ENCODE measurements at places on chromosomes 2 and 18.

DNA sequence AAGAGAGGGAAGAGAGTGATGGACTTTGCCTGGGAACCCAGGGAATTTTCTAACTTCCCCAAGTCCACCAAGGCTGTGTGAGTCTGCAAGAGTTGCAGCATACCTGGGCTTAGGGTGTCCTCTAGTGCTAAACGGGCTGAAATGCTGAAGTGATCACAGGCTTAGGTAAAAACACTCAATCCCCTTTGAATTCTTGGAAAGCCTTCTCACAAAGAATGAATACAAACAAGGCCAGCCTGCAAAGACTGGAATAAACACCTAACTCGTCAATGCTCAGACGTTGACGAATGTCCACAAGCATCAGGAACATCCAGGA, 30.0 kb upstream of the BMP10 start:
- no peak for DNase-seq

GRCh38 chr2:43265421-43265820, 39.0 kb upstream of the ZFP36L2 start:
- no peak for DNase-seq

DNA sequence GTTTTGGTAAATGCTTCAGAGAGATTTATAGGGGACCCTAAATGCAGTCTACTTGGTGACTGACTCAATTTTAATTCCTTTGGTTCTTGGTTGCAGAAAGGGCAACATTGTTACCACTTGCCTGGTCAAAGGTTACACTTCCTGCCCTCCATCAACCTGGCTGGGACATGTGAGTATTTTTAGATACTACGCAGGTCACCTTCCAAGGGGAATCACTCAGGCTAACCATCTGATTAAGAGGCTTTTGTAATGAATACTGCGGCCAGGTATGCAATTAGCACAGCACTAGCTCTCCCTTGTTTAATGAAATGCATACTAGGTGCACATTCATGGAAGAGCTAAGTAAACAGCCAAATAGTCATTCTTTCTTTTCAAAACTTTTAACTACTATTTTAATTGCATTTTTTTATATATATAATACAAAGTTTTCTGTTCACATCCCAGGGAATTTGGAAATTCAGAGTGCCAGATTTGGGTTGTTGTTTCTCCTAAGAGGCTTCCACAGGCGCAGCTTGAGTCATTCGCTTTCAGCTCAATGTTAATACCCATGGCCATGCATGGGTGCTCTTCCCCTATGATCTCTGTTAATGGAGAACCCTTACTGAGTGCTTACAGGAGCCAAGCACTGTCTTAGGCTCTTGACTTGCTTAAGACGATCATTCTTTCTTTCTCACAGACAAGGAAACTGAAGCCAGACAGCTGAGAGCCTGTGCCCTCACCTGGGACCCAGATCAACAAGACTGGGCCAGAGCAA, 152.2 kb downstream of the MTX2 start:
- no peak for DNase-seq

DNA sequence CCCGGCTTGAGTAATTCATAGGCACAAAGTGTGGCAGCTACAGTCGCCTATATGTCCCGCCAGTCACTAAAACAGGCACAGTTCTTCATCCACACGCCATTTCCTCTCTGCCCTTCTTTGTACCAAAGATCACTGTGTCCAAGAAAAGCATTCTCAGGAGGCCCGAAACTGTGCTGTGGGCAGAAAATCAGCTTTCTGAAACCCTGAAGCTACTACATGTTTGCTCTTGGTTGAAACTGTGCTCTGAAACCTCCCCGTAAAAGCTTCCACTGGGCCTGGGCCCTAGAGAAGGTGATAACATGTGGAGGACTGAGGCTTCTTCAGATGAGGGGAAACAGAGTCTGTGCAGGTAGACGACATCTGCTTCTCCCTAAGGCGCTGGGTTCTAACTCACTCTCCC, 75.6 kb upstream of the ID2 start:
- DNase-seq = no peak

DNA sequence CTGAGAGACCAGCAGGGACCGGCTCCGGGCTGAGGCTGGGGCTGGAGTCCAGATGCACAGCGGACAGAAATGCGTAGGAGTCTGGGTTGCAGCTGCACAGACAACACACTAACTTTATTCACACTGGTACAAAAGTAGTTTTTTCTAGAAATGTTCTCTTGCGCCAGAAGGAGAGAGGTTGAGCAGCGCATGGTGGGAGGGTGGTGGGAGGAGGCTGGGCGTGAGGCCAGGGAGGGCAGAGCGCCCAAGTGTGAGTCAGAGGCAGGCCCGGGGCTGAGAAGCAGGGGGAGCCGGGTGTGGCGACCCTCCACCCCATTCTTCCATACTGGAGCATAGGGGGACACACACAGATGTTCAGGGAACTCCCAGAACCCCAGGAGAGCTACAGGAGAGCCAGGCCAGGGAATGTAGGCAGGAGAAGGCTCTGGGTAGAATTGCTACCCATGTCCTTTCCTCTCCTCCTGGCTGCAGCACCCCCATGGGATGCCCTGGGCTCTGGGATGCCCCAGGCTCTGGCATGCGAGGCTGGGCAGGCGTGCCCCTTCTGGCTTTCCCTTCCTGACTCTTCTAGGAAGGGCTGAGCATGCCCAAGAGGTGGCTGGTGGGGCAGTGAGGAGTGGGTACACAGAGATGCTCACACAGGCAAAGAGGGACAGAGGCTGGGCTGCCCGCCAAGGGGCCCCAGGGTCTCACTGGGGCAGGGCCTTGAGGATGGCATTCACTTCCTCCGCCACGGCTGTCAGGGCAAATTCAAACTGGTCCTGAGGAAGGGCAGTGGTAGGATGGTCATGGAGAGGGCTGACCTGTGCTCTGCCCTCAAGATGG, 10.6 kb downstream of the DNAJB2 start:
- peak; percentile 93 for DNase-seq

DNA sequence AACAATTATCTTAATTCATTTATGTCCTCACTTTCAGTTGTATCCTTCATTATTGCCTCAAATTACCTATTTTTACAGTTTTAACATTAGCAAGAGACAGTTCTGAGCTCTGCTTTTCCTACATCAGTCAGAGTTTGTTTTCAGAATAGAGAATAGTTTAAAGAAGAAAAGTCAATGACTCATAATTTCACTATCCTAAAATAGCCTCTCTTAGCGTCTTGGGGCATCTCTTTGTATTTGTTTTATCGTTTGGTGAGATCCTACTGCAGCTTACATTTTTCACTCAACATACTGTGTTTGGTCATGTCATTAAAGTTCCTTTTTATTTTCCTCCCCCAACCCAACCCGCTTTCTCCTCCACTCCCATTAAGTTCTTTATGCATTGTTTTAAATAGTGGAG, 3.8 kb downstream of the SEC11C start:
- no peak for DNase-seq

DNA sequence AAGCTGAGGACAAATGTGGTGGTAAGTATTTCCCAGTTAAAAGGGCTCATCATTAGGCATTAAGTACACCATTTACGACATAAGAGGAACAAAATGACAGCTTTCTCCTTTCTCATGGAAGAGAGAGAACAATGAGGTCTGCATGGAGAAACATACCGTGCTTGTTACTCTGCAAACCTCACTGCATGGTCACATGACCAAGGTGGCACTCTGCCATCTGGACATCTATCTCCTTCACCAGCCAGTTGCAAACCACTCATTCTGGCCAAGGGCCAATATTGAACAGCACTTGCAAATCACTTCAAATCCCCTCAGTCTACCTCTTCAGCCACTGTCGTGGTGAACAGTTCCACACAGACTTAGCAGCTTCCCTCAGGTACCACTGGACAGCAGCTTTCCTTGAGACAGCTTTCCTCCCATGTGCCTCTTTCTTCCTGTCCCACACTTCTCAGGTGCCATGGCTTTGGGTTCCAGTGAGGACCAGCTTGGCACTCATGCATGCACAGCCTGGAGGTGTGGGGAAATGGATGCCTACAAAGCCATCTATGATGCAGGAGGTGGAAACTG, 29.5 kb upstream of the DPP4 start:
- no peak for DNase-seq

GRCh38 chr2:176491172-176491904, 222.1 kb downstream of the MTX2 start:
- DNase-seq = peak; percentile 82

GRCh38 chr2:216402751-216403150, 9.5 kb upstream of the SMARCAL1 start:
- DNase-seq = no peak

- DNase-seq = no peak
Observed at GRCh38 chr18:6835345-6835744, 105.8 kb downstream of the ARHGAP28 start.

- DNase-seq = no peak
Observed at GRCh38 chr2:19355931-19356544, 2.4 kb downstream of the OSR1 start.

- DNase-seq = no peak
Observed at GRCh38 chr2:97656905-97657587, 6.8 kb downstream of the ACTR1B start.

DNA sequence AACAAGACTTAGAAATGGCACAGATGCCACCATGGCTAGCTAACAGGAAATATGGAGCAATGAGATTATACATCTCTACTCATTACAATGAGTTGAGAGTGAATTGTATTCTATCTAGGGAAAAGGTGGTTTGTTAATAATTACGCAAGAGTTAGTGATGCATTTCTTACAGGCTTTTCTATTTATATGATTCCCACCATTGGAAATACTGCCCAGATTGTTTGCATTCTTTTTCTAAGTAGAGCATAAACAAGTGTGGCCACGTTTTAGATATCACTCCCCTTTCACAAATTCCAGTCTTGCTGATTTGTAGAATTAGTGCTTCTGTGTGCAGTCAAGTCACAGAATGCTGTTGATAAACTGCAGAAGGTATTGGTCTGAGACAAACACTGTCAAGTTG, 56.6 kb downstream of the ZNF804A start:
- DNase-seq = no peak

- DNase-seq = no peak
Observed at GRCh38 chr18:73660931-73661856, 486.4 kb downstream of the FBXO15 start.

DNA sequence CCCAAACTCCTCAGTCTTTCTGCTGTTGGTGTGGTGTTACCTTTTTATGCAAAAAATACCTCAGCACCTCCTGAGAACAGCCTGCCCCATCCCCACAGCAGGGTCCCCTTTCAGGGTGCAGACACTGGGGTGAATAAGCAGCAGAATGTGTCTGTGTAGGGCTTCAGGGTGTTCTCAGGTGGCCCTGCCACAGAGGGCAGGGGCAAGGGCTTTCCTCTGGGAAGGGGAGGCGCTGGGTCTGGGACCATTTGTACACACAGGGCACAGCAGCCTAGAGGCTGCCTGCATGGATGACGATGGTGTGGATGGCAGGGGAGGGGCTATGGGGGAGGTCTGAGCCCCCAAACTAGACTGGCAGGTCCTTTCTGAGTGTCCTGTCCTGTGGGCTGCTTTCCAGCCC, 2.6 kb downstream of the HAAO start:
- no peak for DNase-seq

DNA sequence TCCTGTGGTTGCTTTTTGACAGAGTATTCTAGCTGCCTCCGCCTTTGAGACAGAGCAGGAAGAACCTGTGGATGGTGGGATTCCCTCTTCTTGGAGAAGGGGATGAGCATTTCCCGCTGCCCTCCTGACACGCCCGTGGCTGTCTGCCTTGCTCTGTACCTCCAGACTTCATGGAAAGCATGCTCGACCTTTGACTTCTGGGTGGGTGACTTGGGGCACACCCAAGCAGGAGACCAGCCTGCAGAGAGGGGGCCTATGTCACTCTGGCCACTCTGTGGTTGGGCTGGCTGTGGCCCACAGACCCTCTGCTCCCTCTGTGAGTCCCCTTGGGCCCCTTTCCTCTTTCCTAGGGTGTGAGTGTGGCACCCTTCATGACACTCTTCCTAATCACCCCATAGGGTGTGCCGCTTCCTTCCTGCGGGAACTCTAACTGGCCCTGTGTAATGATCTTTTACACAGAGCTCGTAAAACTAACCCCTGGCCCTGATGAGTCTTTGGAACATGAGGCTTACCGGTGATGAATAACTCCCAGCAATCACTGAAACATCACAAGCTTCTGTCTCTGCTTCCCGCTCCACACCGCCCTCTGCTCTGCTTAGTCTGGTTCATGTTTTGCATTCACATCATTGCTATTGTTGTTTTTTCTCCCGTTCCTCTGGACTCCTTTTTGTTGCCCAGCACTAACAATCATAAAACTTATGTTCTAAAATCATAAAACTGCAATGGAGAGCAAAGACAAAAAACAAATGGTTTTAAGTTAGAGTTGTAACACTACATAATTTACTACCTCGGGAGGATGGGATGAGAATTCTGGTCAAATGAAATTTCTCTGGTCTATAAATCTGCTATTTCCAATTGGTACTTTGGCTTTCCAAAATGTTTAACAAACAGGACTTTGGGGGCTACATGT, 101.1 kb downstream of the SH3YL1 start:
- DNase-seq = no peak

- DNase-seq = no peak
Observed at GRCh38 chr18:72768681-72769229, 99.0 kb downstream of the NETO1 start.

GRCh38 chr2:51781691-51782090, 749.8 kb upstream of the NRXN1 start:
- no peak for DNase-seq

Data from coronary artery (tissue), 2 donors.